ENCODE measurements at places on chromosomes 12 and 14.

- no peak for DNase-seq
Observed at GRCh38 chr14:60094306-60094897, 2.7 kb downstream of the PCNX4 start.

GRCh38 chr12:108691998-108692808 lies 39.1 kb downstream of the CORO1C start:
- no peak for DNase-seq

DNA sequence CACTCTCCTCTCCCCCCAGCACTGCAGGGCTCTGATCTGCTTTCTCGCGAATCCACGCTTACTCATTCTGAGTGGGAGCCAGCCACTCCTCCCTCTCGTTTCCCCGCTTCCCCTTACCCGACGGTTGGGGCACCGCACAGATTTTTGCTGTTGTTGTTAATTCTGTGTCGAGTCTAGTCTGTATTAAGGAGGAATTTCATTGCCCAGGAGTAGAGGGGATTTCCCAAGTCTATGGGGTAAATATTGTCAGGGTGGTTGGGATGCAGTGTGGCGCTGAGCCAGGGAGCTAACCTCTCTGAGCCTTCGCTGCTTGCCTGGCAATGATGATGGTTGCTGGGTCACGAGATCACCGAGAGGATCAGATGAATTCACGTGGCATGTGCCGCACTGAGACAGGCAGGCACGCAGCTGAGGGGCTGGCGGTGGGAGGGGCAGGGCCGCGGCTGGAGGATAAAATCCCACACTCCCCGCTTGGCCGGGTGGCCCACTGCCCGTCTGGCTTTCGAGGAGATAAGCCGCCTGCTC lies 18.5 kb downstream of the NCOR2 start:
- peak; percentile 33 for DNase-seq

GRCh38 chr12:118959348-118959747 lies 22.0 kb upstream of the SRRM4 start:
- no peak for DNase-seq

- DNase-seq = no peak
Observed at GRCh38 chr12:105946493-105946901, 192.3 kb downstream of the NUAK1 start.

GRCh38 chr12:26340649-26341048 lies 145.3 kb downstream of the SSPN start:
- DNase-seq = no peak

GRCh38 chr12:26158078-26158764 lies 33.4 kb upstream of the BHLHE41 start:
- DNase-seq = no peak

DNA sequence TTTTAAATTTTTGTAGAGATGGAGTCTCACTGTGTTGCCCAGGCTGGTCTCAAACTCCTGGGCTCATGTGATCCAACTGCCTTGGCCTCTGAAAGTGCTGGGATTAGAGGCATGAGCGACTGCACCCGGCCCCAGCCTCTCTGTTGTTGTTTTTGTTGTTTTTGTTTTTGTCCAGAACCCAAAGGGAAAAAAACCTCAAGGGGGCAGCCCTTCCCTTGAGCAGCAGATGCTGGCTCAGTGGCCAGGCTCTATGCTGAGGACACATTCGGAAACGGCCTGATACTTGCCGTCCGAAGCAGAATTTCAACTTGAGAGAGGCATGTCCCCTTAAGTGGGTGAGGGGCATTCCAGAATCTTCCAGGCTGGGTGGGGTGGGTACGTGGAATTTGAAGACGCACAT lies 6.7 kb downstream of the MVK start:
- DNase-seq = no peak

DNA sequence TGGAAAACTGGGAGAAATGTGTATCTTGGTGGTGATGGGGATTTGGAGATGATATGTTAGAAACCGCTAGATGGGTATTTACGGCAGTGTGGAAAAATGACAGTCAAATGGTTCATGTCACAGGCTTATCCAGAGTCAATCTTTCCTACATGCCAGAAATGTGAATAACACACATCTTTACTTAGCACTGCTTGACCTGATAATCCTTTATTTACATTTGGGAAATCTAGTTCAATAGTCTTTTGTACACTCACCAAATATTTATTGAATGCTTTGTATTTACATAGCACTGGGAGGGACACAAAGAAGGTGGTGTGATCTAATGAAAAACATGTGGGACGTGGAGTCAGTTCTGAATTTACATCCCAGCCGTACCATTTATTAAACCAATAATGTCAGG lies 208.2 kb downstream of the DIO2 start:
- DNase-seq = no peak

GRCh38 chr14:75429562-75429961 lies 1.7 kb downstream of the JDP2 start:
- no peak for DNase-seq

GRCh38 chr14:54942913-54943312 lies 40.3 kb upstream of the GCH1 start:
- DNase-seq = no peak

GRCh38 chr12:97552410-97553121 lies 90.0 kb downstream of the RMST start:
- no peak for DNase-seq
